Fibroblast of skin of right biceps (primary cell): ENCODE measurements at places on chromosomes 2 and 18.
A peak's percentile ranks its signal among the peaks of the same experiment; 100 is the strongest.

DNA sequence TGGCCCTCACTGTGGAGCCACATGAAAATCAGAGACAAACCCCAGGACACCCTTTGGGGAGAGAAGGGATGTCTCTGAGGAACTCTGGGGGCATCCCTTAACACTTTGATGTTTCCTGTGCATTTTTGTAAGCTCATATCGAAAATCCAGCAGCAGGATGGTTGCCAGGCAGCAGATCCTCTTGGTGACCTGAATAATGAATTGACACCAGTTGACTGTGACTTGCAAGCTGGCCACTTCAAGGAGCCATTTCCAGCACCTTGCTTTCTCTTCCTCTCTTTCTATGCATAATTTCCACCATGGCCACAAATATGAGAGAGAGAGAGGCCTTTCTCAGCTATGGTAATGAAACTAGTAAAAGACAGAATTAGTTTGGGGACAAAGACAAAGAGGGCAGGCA is 91.7 kb downstream of the NRP2 start:
- no peak for DNase-seq

DNA sequence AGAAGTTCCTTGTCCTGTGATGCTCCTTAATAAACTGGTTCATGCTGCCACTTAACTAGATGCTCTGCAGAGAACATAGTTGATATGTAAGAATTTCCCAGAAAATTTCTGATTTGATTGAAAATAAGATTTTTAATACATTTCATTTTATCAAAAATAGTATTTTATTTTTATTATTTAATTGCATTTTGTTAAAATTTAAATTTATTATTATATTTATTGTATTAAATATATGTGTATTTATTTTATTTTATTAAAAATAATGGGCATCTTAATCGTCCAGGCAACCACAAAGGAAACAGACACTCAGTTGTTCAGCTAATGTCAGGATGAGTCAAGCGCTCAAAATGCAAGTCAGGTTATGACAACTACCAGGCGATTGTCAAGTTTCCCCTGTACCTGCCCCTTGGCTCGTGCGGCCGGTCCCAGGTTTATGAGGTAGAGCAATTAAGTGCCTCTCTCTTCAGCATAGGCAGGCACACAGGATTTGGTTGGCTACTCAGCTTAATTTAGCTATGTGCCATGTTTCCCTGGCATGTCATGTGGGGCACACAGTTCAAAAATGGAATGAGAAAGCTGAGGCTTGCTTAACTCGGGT is 361.2 kb downstream of the RND3 start:
- no peak for DNase-seq

GRCh38 chr2:200405599-200406298 is 99.3 kb downstream of the SPATS2L start:
- DNase-seq, result peak; percentile 92

DNA sequence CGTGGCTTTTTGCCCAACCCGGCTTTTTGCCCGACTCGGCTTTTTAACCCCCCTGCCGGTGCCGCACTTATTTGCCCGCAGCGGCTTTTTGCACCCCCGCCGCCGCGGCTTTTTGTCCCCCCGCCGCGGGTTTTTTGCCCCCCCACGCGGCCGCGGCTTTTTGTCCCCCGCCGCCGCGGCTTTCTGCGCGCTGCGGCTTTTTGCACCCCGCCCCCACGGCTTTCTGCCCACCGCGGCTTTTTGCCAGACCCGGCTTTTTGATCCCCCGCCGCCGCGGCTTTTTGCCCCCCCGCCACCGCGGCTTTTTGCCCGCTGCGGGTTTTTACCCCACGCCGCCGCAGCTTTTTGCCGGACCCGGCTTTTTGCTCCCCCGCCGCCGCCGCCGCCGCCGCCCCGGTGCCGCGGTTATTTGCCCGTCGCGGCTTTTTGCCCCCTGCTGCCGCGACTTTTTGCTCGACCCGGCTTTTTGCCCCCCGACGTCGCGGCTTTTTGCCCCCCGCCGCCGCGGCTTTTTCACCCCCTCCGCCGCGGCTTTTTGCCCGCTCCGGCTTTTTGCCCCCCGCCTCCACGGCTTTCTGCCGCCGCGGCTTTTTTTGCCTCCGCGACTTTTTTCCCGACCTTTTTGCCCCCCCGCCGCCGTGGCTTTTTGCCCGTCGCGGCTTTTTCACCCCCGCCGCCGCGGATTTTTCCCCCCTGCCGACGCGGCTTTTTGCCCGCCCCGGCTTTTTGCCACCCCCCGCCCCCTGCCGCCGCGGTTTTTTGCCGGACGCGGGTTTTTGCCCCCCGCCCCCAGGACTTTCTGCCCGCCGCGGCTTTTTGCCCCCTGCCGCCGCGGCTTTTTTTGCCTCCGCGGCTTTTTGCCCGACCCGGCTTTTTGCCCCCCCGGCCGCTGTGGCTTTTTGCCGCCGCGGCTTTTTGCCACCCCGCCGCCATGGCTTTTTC is 2786.5 kb downstream of the RPIA start:
- DNase-seq, result peak; percentile 18

- DNase-seq, result peak; percentile 59
Observed at GRCh38 chr18:70489986-70490933, 201.4 kb downstream of the SOCS6 start.
